Non-pigmented ciliary epithelial cell (primary cell): ENCODE measurements at places on chromosomes 5 and 9.

DNA sequence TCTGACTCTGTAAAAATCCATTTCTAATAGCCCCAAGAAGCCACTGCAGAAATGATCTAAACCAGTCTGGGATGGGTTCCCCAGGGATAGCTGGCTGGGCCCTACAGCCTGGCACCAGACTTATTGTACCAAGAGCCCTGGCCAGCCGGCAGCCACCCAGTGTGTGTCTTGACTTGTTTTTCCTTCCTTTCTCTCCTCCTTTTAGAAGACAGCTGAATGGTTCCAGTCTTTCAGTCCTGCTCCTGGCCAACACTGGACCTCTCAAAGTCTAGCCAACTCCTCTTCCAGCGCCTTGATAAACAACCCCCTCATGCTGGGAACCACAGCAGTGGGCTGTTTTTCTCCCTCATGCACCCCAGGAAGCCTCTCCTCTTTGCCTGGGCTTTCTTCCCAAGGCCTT is 34.1 kb downstream of the ATOX1 start:
- no peak for DNase-seq

DNA sequence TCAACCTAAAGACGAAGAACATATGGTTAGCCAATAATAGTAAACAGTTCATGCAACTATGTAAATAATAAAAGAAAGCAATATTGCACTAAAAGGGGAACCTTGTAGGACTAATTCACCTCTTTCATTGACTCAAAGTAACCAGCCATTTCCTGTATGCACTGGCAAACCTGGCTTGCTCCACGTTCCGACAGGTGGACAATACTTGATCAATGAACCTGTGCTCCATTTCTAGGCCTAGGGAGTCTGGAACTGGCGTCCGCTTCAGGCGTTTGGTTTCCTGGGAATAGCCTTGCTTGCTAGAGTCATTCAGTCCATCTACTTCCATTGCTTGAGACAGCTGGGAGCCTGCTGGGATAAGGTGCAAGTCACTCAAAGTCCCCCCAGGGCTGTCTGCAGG is 41.6 kb downstream of the PTAR1 start:
- no peak for DNase-seq

- peak; percentile 86 for DNase-seq
Measured at GRCh38 chr5:157167214-157167621, 1.2 kb upstream of the GARIN3 start.

DNA sequence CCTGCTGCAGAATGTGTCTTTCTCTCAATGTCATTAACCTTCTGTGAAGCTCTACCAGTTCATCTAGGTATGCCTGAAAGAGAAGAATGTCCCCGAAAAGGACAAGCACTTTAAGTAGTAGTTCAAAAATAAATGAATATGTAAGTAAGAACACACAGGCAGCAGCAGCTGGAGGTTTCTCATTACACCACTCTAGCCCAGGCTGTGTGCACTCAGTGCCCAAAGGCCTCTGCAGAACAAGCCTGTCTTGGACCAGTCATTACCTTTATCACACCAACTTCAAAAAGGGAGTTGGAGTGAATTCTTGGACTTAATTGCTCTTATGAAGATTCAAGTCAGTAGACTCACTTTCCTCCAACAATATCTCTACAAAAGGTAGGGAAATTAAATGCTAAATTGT is 268.8 kb downstream of the MLLT3 start:
- no peak for DNase-seq

GRCh38 chr5:120139039-120139438 is 325.1 kb upstream of the PRR16 start:
- DNase-seq = peak; percentile 72

DNA sequence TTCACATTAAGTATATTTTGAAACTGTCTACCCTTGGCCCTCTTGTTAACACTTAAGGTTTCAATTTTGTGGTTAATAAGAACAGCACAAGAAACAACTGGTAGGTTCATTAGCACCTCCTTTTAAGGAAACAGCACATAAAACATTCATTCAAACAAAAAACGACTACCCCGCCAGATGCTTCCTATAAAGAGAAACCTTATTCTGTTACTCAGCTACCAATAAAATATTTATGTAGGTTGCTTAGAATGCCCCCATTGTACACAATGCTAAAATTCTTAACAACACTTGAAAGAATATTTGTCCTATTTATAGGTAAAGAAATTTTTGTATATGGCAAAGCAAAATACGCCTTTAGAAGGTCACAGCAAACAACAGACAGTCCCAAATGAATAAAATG is 23.2 kb downstream of the CDK5RAP2 start:
- DNase-seq = no peak
